ENCODE measurements at places on chromosomes 1 and 21.

DNA sequence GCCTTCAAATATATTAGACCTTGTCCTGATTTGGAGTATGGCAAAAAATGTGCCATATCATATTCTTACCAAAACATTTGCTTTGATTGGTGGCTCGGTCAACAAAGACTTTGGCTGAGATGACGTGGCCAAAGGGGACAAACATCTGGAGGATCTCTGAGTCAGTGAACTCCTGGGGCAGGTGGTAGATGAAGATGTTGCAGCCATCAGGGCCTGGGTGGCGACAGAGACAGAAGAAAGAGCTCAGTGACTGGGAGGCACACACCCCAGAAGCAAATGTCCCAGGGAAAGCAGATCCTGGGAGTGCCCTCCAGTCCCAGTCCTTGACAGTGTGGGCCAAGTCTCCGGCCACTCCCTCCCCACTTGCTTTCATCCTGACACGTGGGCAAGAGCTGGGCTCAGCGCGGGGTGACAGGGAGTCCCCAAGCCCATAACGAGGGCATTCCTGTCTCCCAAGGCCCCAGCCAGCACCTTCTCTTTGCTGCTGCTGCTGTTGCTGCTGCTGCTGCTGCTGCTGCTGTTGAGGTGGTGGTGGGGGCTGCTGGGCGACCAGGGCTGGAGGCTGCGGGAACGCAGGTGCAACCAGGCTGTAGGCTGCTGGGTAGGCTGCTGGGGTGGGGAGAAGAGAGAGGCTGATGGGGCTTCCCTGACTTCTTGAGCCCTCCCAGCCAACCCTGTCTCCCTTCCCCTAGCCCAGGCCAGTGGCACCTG, 10.7 kb downstream of the CELF3 start:
- DNase-seq: no peak

- no peak for DNase-seq
These were observed 269.5 kb downstream of the HHAT start for GRCh38 chr1:210598135-210598652.

GRCh38 chr1:199585392-199585791, 442.1 kb upstream of the NR5A2 start:
- no peak for DNase-seq

DNA sequence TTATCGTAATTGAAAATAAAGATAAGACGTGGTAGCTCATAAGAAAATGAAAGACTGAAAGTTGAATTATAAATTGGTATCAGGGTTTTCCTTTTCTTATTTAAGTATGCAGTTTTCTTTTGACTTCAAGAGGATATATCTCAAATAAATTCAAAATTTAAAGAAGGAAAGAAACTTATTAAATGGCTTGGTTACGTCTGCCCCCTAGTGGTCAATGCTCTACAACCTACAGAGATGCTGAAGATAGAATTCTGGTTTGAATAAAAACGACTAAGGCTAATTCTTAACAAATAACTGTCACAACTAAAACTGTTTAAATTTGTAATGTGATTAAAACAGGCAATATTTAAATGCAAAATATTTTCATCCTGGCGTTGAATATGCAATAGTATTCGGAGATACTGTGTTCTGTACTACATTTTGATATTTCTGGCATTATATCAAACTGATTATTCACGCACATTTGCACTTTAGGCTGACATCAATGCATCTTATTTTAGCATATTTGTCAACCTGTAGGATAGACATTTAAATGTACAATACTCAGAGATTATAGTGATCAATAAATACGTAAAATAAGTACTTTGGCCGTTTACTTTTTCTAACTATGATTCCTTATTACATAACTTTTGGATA, 26.8 kb downstream of the IFI44 start:
- peak; percentile 3 for DNase-seq

DNA sequence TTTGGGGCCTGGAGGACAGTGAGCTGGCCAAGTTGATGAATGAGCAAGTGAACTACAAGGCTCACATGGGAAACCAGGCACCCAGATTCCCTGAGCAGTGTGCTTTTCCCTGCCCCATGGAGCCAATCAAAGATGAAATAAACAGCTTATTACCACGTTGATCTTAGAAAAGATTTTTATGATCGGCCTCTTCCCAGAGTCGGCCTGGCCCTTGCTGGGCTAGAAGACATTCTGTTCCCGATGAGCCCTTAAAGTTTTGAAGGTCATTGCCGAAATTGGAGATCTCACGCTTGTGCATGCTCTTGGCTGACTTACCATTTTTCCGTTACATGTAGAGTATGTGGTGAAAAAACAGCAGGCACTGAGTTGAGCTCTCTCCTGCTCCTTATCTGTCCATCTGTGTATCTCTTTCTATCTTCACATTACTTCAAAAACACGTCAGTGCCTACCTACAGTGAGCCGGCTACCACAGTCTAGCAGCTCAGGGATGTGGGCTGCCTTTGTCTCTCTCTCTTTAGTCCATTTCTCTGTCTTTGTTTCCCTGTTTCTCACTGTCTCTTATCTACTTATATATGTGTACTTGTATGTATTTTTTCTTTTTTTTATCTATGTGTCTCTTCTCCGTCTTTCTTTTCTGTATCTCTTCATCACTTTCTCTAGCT, 248.8 kb upstream of the USP24 start:
- DNase-seq: no peak

DNA sequence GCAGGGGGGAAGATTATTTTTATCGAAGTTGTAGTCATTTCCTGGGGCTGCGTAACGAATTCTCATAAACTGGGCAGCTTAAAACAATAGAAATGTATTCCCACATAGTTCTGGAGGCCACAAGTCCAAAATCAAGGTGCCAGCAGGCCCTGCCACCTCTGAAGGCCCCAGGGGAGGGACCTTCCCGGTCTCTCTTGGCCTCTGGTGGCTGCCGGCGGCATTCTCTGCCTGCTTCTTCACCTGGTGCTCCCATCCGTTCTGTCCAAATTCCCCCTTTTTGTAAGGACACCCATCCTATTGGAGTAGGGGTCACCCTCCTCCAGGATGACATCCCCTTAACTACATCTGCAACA, 92.8 kb downstream of the PDE9A start:
- DNase-seq: no peak

- DNase-seq: no peak
These were observed 6.9 kb upstream of the TNNT2 start for GRCh38 chr1:201384406-201384782.

- DNase-seq: no peak
These were observed 185.3 kb downstream of the NRIP1 start for GRCh38 chr21:14879458-14879857.

DNA sequence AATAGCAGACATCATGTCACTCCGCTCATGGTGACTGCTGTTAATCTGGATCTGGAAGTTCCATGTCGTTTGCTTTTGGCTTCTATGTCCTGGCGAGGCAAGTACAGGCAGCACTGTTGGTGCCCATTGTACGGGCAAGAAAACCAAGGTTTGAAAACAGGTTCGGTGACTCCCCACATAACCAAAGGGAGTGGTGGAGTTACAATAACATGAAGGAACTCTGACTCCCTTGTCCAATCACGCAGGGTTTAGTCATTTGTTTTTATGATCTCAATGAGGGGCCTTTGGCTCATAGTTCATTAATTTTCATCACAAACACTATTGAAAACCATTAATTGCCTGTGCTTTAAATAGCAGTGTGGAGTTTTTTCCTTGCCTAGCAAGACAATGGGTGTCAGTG, 82.9 kb upstream of the SSX2IP start:
- no peak for DNase-seq

DNA sequence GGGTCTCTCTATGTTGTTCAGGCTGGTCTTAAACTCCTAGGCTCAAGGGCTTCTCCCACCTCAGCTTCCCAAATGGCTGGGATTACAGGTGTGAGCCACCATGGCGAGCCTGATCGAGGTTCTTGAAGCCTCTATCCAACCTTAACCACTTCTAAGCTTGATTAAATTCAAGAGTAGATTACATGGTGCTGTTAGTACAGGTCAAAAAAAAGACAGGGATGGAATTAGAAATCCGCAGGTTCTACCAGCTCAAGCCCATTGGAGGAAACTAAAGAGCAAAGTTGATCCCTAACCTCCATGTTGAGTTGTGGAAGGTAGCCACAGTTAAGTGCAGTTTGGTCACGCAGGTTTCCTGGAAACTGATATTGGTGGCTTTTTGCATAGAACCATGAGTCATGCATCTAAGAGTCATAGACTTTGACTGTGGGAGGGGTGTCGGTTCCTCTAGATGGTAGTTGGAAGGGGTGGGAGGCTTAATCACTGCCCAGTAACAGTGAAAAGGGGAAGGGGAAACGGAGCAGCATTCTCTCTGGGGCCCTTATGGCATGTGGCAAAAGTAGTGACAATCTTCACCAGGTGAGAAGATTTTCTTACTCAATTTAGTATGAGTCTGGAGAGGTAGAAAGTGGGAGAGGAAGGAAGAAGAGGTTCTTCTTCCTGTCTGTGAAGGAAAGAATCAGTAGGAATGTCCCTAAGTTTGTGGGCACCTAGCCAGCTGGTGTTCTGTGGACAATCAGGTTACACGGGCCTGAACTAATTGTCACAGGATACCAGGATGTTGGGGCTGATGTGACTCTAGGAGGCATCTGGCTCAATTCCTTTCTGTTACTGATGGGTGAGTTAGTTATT, 7.0 kb downstream of the CD53 start:
- no peak for DNase-seq

DNA sequence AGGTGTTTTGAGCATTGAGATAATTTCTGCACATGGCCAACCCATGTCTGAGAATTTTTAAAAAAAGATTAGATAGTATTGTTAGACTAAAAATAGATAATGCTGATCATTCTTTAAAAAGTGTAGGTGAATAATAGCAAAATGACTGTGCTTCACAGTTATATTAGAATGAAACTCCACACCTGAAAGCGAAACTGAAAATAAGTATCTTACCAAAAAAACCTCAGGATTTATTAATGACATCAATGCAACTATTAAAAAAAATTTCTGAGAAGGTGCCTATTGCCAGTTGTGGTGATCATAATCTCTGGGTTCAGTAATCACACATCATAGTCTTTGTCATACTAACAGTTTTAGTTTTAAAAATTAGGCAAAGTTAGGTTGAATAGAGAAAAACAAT, 36.5 kb downstream of the PLA2G4A start:
- no peak for DNase-seq

- DNase-seq: no peak
These were observed 29.6 kb downstream of the HTR6 start for GRCh38 chr1:19694298-19694697.

GRCh38 chr1:37811027-37811655, 3.1 kb upstream of the YRDC start:
- peak; percentile 68 for DNase-seq

DNA sequence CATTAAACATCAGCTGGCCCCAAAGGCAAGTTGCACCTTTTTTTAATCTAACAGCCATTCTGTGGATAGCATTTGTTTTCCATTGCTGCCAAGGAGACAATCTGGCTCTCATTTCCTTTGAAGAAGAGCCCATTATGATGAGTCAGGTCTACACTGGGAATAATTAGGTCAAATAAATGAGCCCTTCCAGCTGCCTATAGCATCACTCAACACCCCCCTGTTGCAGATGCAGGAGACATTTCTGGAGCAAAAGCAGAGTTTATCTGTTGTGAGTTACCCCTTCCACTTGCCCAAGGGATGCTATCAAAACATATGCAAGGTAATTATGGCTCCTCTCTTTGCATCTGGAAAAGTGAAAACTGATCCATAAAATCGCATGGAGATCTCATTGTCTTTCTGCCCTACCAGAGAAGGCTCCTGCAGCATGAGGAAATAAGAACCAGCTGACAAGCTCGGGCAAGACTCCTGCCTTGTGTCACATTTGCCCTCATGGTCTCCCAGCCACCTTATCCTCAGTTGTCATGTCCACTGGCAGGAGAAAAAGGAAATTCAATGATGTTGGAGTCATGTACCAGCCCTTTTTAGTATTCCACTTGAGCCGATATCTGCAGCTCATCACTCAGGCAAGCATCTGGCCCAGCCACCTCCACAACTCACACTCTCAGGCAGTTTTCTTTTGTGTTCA, 135.9 kb downstream of the SLC30A10 start:
- no peak for DNase-seq

DNA sequence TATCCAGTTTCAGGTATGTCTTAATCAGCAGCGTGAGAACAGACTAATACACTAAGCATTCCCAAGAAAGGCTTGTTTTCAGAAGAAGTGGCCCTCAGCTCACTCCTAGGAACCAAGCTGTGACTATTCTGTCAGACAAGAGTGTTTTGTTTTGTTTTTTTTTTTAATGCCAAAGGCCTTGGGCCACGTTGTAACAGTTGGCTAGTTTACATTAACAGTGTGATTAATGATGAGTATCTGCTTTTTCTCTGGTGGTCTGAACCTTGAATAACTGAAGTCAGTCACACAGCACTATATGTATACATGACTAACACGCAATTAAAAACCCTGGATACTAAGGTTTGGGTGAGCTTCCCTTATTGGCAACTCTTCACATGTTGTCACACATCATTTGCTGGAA, 21.9 kb downstream of the DPYD start:
- no peak for DNase-seq

DNA sequence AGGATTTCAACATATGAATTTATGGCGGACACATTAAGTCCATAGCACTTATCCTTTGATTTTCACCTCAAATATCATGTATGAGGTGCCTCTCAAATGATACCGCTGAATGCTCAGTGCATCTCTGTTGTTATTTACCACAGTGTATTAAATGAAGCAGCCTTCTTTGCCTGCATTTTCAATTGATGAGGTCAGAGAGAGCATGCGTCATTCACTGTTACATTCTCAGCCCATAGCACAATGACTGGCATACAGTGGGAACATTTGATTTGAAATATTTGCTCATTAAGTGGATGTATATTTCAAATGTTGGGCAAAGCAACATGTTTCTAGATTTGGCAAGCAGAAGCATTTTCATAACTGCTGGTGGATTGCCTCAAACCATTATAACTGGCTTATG, 45.7 kb downstream of the LRRC7 start:
- DNase-seq: no peak

- DNase-seq: no peak
These were observed 15.2 kb downstream of the PIP5K1A start for GRCh38 chr1:151213560-151213959.

DNA sequence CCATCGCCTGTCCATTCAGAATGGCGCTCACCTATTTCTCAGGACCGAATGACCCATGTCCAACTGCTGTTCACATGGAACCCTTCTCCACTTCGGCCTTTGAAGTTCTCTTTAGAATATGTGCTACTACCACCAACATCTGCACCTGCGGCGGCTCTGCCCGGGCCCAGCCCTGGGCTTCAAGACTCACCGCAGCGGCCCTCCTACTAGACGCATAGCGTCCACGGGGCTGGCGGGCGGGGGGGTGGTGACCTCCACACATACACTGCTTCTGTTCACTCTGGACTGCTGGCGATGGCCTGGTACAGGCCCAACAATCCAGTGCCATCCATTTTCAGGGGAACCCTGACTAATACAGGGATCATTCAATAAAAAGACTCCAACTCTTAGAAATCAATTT, 394.2 kb downstream of the VAV3 start:
- DNase-seq: no peak

DNA sequence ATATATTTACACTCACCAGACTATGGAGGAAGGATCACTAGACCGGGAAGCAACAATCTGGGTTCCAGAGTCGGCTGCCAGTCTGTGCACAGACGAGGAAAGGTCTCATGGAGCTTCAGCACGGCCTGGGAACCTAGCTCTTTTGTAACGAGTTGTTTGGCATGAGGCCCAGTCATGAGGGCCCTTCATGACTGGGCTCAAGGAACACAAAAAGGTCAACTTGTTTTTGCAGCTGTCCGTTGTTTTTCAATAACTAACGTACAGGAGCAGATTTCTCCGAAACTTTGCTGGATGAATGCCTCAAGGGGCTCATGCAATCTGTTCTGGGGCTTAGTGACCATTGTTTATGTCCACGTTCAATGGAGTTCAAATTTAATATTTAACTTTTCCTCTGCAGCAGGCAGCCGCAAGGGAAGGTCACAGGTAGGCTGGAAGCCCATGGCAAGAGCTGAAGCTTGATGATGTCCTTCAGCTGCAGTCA, 5.9 kb upstream of the STUM start:
- no peak for DNase-seq

GRCh38 chr21:29287383-29287782, 11.3 kb upstream of the BACH1 start:
- no peak for DNase-seq
